WTC11 (cell line): ENCODE measurements at places on chromosomes 3 and 15. TPM values are rescaled to one million over a fixed set of nuclear protein-coding genes. Genes with fewer than 3 reads are reported as not detected.

DNA sequence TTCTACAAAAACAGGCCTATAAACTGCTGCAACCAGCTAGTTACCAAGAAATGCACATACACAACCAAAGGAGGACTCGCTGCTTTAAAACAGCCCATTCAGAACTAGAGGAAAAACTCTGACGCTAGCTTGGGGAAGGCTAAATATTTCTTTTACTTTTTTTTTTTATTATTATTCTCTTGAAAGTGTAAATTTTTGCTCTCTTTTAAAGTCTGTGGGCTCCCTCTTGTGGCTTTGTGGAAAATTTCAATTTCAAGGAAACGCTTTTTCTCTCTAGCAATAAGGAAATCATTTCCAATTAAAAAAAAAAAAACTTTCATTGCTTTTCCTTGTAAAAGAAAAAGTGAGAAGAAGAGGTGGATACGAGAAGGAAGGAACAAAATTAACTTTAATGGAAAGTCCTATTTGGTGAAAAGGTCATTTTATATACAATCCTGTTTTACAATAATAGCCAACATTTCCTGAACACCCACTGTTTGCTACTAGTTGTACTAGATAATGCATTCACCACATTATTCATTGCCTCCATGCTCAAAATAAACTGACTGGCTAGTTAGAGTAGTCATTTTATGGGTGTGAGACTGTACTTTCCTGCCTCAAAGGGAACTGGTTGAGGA lies 51.2 kb upstream of the SAMMSON start:
- DNase-seq: no peak

DNA sequence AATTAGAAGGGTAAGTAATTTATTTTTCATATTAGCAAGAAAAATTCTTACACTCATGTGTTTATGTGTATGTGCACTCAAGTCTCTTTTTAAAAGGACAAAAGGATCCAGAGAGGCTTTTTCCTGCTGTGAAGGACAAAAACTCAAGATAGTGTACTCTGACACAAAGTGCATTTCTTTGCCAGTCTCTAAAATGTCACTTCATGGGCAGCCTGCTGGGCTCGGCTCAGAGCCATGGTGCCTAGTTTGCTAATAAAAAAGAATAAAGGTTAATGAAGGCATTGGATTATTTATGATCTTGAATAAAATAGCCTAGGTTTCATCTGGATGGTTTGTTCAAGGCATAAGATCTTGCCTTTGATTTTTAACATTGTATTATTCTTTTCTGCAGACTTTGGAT lies 989.0 kb downstream of the TBL1XR1 start:
- no peak for DNase-seq

GRCh38 chr15:65937054-65937453 lies 67.8 kb downstream of the RAB11A start:
- no peak for DNase-seq

DNA sequence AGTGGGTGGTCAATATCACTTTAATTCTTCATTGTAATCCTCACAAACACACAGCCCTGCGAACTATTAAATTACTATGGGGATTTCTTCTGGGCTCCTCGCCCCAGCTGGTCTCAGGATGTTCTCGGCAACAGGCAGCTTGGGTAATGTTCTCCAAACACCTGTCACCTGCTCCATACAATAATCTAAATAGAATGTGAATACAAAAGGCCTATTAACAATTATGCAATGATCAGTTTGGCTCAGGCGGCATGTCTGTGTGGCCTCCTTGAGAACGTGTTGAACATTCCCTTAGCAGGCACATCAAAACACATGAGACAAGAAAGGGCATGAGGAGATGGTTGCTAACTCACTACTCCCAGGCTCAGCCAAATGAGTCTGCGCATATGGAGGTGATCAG lies 158.6 kb upstream of the KBTBD8 start:
- DNase-seq: no peak

DNA sequence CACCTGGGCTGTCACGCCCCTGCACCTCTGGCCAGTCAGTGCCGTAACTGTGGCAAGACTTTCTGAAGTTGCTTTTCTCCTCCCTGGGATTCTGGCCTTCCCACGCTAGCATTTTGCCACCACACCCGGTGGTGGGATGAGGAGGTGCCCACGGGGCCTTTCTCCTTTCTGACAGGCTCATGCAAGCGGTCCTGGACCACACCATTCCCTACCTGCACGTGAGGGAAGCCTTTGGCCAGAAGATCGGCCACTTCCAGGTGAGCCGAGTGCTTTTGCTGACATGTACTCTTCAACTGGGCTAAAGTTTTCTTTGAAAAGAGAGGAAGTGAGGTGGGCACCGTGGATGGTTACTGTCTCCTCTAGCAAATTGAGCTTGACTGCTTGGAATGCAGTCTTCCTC lies 9.6 kb downstream of the IVD start:
- DNase-seq: no peak

ITIH1 gene
- total RNA-seq: 0.26 to 0.69 TPM (median 0.50 TPM) in 3 replicates
